ENCODE measurements at places on chromosomes 11 and 22.
A peak's percentile ranks its signal among the peaks of the same experiment; 100 is the strongest.

DNA sequence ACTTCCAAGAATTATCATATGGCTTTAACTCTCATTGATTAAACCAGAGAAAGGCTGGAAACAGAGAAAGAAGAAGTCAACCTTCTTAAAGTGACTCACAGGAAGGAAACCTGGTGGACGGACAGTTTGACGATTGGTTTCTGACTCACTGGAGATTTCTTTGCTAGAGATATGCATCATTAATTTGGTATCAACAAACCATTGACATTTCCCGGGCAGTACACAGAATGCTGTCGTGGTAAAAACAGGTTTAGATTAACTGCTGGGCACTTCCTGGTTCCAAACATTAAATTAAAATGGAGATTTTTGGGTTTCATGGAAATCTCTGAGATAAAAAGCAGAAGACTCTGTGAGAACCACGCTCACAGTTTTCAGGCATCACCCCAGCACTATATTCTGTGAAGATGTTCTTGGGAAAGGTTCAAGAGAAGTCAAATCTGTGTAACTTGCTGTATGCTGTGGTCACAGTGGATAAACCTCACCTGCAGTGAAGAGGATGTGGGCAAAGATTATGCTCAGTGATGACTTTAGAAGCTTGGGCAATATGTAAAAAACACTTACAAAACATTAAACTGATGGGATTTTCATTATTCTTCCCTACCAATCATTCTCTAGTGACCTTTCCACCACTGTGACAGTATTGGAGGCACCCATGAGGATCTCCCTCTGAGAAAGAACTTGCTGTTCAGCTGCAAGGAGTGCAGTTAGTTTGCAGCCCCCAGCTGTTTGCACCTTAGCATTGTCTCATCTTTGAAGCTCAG is 61.1 kb upstream of the CD44 start:
- DNase-seq, result no peak

DNA sequence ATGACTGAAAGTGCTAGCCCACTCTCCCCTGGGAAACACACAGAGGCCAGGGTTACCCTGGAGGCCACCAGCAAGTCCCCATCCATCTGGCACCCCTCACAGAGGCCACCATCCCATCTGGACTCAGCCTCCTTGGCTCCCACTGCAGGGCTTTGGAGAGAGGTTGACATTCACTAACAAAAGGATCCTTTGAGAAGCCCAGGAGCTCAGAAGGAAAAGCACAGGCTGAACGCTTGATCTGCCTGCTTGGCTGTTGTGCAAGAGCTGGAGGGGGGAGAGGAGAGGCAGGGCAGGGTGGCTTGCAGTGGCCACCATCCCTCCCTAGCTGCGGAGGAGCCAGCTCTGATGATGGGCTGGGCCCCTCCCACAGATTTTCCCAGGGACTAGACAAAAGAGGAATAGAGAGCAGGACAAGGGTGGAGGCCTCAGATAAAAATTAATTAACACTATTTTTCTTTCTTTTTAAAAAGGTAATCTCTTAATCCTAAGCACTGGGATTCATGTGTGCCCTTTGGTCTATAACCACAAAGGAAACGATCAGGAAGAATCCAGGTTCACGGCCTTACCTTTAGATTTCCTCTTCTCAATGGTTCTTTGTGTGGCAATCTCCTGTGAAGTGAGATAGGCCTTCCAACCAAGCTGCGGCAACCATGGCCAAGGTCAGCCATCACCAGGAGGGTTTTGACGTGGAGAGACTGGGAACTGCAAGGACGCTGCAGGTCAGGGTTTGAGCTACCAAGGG is 154.7 kb downstream of the BARX2 start:
- no peak for DNase-seq

GRCh38 chr11:2697866-2698265 is 1.9 kb downstream of the KCNQ1OT1 start:
- DNase-seq, result no peak

DNA sequence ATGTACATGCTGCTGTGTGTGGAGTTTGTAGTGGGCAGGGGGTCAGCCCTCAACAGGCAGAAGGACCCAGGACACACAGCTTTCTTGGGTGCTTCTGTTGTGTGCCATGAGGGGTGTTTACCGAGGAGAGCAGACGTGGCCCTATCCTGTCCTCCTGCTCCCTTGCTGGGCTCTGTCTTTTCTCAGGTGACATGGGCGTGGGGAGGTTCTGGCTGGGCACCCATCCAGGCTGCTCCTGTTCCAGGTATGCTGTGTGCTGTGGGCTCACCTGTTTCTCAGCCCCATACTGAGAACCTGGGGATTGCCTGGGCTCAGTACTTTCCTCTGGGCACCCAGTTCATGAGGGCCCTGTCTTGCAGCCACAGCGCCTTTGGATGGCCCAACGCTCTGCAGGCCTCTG is 23.3 kb downstream of the MICALL1 start:
- DNase-seq, result no peak

- no peak for DNase-seq
These were observed 1119.1 kb upstream of the TENM4 start for GRCh38 chr11:80559942-80560341.

GRCh38 chr22:31605851-31606585 is 56.0 kb downstream of the PISD start:
- no peak for DNase-seq

DNA sequence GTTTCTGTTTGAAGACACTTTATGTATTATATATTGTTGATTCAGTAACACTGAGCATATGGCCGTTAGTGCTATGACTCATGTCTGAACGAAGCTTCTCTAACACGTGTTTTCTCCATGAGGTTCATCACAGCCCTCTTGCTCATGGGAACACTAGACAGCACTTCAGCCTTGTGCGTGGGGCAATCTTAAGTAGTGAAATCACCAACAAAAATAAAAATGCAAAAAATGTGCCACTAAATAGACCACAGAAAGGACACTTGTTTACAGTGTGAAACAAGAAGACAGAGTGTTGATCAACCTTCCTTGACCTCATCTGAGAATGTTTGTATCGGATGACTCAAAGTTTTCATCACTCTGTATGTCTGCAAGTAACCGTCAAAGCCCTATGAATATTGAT is 94.5 kb downstream of the FDX1 start:
- no peak for DNase-seq

GRCh38 chr22:44200855-44201550 is 20.3 kb downstream of the PARVG start:
- DNase-seq, result no peak

DNA sequence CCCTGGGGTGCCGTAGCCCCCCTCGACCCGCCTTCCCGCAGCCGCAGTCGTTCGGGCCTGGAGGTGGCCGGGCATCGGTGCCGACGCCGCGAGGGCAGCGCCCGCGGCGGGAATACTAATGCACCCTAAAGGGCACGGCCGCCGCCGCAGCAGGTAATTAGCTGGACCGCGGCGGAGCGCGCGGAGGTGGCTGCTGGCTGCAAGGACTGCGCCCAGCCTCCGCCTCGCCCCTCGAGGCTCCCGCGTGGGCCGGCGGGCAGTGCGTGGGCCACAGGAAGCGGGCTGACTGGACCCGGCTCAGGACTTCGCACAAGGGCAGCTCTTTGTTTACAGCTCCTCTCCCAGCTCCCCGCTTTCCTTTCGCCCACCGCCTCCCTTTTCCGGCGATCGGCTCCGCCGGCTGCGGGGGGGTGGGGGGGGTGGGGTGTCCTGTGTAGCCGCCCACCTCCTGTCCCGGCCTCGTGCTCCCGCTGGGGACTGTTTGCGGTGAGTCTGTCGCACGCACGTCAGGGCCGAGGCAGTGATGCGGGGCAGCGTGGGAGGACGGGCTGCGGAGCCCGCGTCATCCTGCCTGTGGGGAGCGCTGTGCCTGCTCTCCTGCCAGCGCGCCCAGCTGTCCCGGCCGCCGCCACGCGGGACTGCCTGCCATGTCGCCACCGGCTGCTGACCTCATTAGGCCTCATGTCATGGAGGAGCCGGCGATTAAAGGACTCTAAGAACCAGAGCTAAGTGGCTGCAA is 53.2 kb downstream of the GRIK4 start:
- DNase-seq, result peak; percentile 79

DNA sequence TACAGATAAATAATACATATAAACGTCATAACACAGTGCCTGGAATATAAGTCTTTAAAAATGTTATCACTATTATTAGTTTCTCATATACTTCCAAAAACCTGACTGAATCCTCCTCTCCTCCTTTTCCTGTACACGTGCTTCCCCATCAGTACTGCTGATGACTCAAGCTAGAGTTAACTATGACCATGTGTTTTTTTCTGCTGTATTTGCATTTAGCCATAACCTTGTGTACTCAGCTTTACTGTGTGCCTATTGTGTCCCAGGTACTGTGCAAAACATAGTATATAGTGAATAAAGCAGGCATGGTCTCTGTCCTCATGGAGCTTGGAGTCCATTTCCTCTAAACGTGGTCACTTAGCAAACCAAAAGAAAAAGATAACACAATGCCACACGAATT is 56.5 kb upstream of the ARHGAP32 start:
- no peak for DNase-seq

DNA sequence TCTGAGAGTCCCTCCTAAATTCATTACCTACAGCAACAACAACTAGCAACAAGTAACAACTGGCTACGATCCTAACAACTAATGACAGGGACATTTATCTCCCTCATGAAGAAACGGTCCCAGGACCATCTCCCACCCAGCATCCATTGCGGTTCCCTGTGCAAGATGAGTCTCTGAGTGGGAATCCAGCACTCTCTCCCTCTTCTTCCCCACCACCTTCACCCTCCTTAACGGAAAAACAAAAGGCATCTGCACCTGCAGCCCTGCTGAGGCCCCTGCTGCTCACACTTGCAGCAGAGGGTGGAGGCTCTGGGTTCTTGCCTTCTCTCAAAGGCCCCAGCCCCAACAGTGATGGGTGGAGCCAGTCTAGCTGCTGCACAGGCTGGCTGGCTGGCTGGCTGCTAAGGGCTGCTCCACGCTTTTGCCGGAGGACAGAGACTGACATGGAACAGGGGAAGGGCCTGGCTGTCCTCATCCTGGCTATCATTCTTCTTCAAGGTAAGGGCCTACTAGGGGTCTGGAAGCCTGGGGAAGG is at the start of gene CD3G:
CD3G (plus strand) TSS at position 364 of the 535 bp plus-strand sequence; CDS start at position 444, 80 bp downstream.
- DNase-seq, result no peak

DNA sequence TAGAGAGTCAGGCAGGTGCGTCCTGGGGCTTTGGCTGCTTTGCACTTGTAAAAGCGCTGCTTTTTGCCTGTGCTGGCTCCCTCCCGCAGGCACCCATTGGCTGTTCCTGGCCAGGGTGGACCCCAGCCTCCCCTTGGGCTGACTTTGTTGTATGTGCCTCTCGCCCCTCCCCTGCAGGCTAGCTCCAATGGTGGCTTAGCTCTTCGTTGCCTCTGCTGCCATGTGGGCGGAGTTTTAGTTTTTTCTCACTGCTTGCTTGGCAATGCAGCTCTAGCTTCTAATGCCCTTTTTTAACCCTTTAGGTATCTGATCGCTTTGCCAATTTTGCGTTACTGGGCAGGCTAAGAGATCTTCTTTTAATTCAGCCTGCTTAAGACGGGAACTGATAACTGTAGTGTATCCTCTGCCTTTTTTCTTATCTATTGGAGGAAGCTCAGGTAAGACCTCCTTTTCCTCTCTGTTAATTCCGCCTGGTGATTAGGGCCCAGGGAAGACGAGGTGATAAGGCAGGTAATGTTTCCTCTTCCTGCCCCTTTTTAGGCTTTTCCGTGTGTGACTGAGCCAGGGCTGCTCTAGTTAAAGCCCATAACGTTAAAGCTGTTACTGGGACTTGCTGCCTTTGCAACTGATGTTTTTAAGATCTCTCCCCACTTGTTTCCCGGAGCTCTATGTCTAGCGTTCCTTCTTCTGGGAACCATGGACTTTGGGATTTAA is 11.7 kb upstream of the GLYATL1 start:
- DNase-seq, result no peak

- no peak for DNase-seq
These were observed 68.1 kb downstream of the LIF start for GRCh38 chr22:30178181-30179126.

GRCh38 chr11:66718320-66718971 is 10.6 kb downstream of the SPTBN2 start:
- no peak for DNase-seq

- no peak for DNase-seq
These were observed 79.8 kb upstream of the NCAM1 start for GRCh38 chr11:112881461-112881860.

DNA sequence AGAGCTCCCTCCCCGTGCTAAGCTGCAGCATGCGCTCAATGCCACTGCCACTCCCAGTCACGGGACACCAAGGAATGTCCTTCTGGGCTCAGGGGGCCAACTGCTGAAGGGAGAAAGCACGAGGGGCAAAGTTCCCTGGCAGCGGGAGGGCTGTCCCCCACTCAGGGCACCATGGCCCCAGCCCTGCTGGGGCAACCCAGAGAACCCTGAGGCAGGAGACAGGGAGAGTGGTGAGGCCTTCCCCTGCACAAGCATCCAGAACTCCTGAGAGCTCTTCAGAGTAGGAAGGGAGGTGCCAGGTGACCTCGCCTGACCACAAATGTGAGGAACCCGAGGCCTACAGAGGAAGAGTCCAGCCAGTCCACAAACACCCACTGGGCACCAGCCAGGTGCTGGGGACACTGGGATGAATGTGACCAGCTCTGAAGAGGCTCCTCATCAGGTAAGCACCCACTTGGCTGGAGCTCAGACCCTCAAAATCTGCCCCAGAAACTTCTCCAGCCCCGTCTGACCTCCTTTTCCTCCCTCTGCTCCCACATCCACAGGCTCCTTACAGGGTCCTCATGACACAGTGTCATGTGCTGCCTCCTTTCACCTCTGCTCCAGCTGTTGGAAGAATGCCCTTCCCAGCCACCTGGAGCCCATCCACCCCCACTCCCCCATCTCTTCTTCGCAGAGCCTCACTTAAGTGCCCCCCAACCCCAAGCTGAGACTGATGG is 15.6 kb downstream of the GDPD5 start:
- DNase-seq, result no peak

DNA sequence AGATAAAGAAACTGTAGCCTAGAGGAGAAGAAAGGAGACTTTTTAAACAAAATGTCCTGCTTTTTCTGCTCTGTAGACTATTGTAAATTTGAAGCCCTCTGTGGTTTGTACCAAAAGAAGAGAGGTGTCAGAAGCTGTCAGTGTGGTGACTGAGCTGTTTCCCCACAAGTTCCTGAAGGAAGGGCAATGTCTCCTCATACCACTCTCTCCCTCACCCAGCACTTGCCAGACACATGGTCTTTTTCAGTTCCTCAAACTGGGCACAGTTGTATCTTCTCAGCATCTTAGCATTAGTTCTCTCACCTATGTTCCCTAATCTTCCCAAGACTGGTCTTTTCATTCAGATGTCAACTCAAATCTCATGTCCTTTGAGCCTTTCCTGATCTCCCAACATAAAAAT is 4.3 kb downstream of the BCO2 start:
- no peak for DNase-seq

Data from GM19239 (cell line).